ENCODE measurements at places on chromosomes 4 and X.

GRCh38 chr4:118760493-118760892 lies 75.3 kb downstream of the METTL14 start:
- DNase-seq: no peak

DNA sequence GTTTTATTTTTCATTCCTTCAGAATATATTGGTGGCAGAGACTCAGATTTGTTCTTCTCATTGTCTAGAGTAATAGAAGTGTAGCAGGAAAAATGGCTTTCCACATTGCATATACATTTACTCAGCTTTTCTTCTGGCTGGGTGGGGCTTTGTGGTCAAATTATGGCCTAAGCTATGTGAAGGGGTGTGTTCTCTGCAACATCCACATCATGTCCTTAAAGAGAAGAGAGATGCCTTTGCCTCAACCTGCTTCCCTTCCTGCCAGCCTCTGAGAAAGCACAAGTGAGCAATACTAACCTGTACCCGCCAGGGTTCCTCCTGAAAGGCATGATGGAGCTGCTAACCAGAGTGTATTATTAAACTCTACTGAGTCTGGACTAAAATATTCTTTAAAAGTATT lies 695.6 kb upstream of the FAM241A start:
- no peak for DNase-seq

DNA sequence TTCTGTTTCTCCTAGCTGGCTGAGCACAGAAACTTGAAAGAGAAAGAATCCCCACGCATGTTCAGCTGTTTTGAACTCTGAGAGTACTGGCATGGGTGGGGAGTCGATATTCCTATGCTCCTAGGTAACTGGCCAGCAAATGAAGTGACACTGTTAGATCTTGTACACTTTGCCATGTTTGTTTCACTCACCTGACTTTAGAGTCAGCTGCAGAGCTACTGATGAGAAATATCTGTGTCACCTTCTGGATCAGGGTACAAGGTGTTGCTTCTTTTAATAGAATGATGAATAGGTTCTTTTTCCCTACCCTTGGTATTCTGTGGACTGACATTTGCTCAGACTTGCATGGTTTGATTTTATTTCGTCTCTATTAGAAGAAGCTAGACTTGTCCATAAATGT lies 28.3 kb downstream of the OCRL start:
- DNase-seq: no peak

GRCh38 chrX:49041744-49042580 lies 1.2 kb downstream of the TFE3 start:
- DNase-seq: no peak

GRCh38 chr4:15104825-15105224 lies 102.5 kb downstream of the CPEB2 start:
- no peak for DNase-seq

DNA sequence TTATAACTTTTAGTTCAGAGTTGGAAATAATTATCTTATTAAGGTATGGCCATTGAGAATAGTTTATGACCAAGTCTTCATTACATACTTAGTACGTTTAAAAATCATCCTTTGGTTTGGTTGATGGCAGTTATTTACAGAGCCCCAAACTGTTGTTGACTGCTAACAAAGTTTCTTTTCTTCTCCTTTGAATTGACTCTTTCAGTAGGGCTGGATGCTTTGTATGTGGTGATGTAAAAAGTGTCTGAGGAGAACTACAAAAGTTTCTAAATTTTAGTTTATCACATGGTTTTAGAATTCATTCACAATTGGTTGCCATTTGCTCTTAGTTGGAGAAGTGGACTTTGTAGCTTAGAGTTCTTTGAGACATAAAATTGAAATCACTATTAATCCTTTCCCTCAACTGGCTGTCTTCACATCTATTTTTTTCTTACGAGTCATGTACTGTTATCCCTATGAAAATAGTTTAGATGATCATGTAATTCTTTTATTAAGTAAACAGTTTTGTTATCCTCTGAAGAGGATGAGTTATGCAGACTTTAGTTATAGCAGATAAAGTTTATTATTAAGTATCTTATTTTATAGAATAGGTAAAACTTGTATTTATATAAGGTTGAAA lies 14.8 kb downstream of the PTPN13 start:
- DNase-seq: no peak

DNA sequence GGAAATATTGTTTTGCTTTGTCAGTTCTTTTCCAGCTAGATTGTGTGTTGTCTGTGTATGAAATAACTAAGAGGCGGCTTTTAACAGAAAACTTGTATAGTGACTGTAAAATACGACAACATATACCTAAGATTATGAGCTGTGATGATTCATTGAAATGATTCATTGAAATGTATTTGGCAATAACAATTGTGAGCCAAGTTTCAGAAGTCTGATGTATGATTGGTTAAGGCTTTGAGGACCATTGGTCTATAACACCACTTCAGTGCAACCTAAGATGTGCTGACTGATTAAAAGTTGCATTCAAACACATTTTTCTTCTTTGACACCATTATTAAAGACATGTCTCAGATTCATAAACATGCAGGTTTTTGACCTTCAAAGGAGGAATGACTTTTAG lies 76.6 kb downstream of the PTPN13 start:
- DNase-seq: no peak

DNA sequence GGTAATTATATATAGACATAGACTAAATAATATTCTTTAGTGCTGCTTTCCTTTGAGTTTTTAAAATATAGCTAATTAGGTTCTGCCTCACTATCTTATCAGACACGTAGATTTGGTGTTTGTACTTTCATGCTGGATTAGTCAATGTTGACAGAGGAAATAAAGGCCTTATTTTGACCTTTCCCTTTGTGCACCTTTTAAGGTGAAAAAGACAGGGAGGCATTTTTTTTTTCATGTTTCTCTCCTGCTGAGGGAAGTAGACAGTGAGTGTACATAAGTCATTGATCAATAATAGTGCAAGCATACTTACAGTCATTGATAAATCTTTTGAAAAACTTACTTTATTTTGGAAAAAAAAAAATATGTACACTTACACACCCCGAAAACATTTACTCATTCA lies 467.8 kb downstream of the GRXCR1 start:
- no peak for DNase-seq

DNA sequence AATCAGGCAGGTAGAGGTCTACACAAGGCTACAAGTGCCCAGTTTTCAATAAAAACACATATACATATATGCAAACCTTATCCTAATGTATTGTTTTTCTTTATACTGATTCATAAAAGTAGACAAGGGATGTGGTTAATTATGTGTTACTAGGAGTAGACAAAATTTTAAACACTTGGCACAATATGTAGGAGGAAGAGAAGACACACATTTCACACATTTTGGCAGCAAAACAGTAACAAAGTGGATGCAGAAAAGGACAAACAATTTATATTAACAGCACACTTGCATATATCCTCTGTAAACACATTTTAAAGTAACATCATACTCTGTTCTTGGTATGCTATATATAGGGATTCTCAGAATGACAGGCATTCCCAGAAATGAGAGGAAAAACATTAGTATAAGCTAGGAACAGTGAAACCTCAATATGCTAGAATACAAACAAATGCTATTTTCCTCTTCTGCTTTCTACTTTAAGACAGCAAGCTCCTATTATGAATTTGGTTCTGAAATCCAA lies 63.8 kb downstream of the GPRIN3 start:
- no peak for DNase-seq

GRCh38 chr4:176814770-176815169 lies 22.0 kb upstream of the VEGFC start:
- DNase-seq: no peak

DNA sequence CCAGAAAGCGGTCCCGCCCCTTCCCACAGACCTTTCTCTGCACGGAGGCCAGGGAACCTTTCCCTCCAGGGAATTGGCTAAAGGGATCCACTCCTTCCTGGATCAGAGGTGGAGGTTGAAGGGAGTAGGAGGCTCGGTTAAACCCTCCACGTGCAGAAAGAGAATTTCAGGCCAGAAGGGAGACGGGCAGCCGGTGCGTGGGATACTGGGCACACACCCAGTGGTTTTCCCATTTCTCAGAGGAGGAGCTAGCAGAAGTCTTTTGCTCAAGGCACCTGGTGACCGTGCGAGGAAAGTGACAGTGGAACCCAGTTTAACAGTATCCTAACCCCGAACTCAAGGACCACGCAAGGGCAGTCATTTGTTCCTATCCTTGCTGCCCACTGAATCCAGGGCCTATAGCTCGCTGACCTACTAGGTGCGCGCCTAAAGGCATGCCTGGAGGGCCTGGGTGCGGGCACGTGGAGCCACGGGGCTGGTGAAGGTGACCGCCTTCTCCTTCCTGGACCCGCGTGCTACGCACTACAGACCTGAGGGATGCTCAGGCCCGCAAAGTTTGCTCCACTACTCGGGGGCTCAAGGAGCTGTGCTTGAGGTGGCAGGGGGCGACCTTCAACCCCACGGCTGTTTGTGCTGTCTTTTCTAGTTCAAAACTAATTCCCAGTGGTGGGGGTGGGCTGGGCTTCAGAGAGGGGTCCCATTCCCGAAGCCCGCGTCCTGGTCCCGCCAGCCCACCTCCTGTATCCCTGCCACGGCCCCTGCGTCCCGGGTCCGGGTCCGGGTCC lies 587 bp upstream of the AFF2 start:
- no peak for DNase-seq

DNA sequence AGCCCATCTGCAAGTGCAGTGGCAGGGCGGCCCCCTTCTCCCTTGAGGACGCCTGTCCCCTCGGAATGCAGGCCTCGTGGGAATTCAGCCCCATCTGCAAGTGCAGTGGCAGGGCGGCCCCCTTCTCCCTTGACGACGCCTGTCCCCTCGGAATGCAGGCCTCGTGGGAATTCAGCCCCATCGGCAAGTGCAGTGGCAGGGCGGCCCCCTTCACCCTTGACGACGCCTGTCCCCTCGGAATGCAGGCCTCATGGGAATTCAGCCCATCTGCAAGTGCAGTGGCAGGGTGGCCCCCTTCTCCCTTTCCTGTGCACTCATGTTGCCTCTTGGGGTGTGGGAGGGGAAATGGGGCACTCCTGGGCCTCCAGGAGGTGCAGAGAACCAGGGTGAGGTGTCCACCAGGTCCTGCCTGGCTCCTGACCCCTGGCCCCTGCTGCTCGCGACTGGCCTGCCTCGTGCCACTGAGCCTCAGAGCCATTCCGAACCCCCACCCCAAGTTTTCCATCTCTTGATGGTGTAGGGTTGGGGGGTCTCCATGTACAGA lies 6.8 kb upstream of the SLC26A1 start:
- no peak for DNase-seq

GRCh38 chr4:150561143-150561737 lies 20.7 kb upstream of the MAB21L2 start:
- no peak for DNase-seq

- DNase-seq: no peak
These were observed 483.6 kb downstream of the SH2D1A start for GRCh38 chrX:124829930-124830329.

DNA sequence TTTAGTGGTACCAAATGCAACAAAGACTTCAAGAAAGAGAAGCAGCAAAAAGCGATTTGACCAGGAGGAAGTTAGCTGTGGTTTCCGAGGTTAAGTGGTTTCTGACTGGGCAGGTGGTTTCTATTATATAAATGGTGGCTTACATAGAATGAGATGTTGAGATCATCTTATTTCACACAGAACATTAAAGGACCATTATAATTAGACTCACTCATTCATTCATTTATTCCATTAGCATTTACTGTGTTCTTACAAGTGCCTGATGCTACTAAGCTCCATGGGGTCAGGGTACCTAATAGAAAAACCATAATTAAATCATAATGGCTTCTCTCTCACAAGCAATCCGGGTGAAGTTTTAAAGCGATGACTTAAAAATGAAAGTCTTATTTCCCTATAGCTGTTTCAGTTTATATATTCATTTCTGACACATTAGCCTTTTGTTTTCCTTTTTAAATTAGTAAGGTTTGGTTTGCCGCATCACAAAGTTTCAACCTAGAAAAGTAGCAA lies 10.6 kb downstream of the TSPAN6 start:
- DNase-seq: no peak

DNA sequence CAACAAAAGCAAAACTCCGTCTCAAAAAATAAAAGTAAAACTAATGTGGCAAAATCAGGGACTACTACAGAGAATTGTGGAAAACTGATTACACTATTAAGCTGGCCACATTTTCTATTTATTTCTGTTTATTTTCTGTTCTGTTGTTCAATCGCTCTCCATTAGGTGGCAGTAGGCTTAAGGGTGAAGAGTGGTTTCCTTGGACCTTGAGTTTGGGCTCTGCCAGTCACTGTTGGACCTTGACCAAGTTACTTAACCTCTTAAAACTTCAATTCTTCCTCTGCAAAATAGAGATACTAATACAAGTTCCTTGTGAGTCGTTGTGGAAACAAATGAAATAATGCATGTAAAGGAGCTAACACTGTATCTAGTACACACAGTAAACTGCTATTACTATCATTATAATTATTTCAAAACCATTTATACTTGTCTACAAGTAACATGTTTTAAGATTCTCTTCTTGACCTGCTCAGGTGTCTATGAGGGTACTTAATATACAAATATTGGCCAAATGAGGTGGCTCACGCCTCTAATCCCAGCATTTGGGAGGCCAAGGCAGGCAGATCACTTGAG lies 15.2 kb downstream of the HSD17B11 start:
- DNase-seq: no peak

DNA sequence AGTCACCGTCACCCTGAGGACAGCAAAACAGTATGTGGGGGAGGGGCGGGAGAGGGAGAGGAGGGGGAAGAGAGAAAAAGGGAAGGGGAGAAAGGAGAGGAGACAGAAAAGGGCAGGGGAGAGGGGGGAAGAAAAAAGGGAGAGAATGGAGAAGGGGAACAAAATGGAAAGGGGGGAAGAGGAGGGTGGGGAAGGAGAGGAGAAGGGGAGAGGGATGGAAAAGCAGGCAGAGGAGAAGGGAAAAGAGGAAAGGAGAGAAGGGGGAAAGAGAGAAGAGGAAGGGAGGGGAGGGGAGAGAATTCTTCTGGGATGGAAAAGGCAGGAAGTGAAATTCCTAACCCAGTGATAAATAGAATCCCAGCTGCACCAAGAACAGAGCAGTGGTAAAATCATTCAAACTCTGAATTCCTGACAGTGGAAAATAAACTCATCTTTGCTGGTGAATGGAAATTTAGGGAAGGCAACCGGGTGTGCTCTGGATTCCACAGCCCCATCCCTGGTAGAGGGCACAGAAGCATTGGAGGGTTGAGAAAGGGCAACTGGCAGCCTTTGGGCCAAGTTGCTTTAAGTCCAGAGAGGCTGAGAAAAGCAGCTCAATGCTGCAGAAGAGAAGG lies 244.2 kb downstream of the BCOR start:
- DNase-seq: no peak

- no peak for DNase-seq
These were observed 378.6 kb upstream of the ANXA10 start for GRCh38 chr4:167713756-167714155.

DNA sequence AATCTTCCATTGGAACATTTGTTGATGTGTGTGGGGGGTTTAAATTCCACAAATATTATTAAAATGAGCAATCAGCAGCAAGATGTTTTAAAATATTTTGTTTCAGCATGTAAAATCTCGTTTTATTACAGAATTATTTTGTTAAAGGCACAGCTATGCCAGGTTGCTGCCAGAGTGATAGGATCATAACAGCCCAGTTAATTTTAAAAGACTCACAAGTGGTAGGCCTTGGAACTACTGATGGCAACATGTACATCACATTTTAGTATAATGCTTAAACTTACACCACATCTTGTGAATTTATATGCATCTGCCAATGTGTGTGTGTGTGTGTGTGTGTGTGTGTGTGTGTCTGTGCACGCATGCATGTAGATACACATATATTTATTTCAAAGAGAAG lies 97.8 kb upstream of the SPRY1 start:
- no peak for DNase-seq

All from stimulated activated CD4-positive, alpha-beta T cell treated with anti-CD3 and anti-CD28 coated beads, Interleukin-1b, Interleukin-23, amount 100 ng/mL, for 4 hours (primary cell).